ENCODE measurements at places on chromosomes 3 and 15. TPM values are rescaled to one million over a fixed set of nuclear protein-coding genes. Genes with fewer than 3 reads are reported as not detected.

- peak overlapping the region; percentile 97 for H3K27ac ChIP-seq
- H3K27me3 ChIP-seq: no peaks in the 10 kb centered on the region
- H3K4me1 ChIP-seq: peaks cover 89% of the 10 kb centered on the region
- no peak overlapping the region for H3K4me3 ChIP-seq
- no peak for DNase-seq
- H3K36me3 ChIP-seq: no peaks in the 10 kb centered on the region
Observed at GRCh38 chr3:10193692-10194327, 29.1 kb downstream of the IRAK2 start.

DNA sequence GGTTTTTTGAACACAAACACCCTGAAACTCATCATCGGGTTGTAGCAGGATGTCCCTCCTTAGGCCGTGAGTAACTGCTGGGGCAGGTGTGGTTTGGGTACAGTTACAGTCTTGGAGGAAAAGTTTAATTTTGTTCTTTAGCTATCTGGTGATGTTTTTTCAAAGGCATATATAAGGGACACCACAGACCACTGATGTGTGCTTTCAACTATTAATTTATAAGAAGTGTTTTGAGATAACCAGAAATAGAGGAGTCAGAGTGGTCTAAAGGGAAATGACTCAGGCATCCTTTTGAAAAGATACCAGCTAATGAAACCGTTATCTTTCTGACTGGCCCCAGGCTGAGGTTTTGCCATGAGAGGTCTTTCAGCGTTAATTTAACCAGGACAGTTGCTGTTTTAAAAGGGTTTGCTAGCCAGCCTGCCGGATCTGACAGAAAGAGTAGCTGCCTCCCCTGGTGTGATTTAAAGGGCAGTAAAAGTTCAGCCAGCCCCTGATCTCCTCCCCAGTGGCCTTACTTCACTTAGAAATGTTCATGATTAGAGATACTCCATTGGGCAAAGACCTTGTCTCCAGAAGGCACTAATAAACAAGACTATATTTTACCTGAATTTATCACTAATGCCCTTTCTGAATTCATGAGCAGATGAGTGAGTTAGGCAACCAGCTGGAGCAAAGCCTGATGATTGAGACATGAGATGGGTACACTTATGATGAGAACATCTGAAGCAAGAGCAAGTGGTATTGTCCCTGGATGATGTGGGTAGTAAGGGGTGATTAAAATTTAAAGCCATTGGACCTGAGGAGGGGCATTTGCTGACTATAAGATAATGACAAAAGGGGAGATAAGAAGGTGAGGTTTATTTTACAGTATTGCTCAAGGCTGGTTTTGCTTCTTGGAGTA is 482.5 kb upstream of the TBL1XR1 start:
- H3K27me3 ChIP-seq: no peaks in the 10 kb centered on the region
- H3K4me3 ChIP-seq: no peak overlapping the region
- H3K27ac ChIP-seq: no peak overlapping the region
- no peaks in the 10 kb centered on the region for H3K36me3 ChIP-seq
- H3K4me1 ChIP-seq: no peaks in the 10 kb centered on the region

RAD51 gene
- 4.2 TPM for total RNA-seq

HIGD2B gene
- total RNA-seq: not detected

SMCO1 gene
- total RNA-seq: not detected

GRCh38 chr3:178880274-178880673 is 191.3 kb downstream of the ZMAT3 start:
- no peak overlapping the region for H3K27ac ChIP-seq
- no peak overlapping the region for H3K4me3 ChIP-seq
- no peaks in the 10 kb centered on the region for H3K27me3 ChIP-seq
- no peak for DNase-seq
- no peaks in the 10 kb centered on the region for H3K4me1 ChIP-seq

PFKFB4 gene
- total RNA-seq: 7.4 TPM

CMTM8 gene
- total RNA-seq: 4.7 TPM

Measured in vagina (tissue), 2 donors.